Central memory CD8-positive, alpha-beta T cell (primary cell): ENCODE measurements at places on chromosomes 3 and 15.

GRCh38 chr15:70254311-70254869, 156.7 kb upstream of the TLE3 start:
- no peak for DNase-seq

DNA sequence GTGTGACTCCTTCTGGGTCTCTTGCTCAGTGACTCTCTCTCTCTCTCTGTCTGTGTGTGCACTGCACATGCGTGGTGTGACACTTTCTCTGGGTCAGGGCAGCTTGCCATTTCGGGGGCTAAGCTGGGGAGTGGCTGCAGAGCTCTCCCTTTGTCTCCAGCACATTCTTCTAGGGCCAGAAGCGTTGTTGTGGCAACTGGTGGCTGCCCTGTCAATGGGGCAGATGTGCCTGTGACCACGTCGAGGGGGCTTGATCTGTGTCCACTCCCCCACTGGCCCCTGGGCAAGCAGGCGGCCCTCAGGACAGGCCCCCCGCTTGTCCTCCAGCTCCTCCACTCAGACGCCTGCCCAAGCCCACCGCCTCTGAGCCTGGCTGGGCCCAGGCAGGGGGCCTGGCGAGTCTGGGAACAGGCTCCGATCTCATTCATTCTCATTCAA, 67.8 kb downstream of the WNT7A start:
- DNase-seq, result no peak

DNA sequence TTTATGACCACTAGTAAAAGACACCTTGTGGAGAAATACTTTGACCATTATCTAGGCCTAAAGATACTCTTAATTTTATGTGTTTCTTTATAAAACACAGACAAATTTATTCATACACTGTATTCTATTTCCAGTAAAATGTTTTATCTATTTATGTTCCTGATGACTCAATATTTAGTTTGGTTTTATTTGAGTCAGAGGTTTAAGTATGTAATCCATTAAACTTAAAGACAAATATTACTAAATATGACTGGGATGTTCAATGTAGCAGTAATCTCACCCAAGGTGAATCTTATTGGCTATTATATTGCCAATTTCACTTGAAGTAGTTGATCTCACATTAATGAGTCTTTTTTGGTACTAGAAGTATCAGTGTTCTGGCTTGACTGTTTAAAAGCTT, 799.7 kb downstream of the CADM2 start:
- DNase-seq, result no peak

GRCh38 chr3:45978006-45978761, 17.4 kb downstream of the FYCO1 start:
- DNase-seq, result no peak

DNA sequence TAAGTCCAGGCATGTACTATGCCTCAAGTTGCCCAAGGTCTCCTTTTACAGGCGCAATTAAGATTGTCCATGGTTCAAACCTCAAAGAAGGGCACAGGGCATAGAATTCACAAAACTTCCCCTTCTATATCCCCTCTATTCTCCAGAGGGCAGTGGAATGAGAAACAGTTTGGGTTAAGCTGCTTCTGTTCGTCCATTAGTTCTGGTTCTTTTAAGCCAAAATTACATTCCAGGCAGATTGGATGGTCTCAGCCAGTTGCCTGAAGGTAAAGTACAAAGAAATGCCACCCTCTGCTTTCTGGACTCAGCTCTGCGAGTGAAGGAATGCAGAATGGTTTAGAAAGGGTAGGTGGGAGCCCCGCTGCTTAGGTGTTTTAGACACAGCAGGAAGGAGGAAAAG, 200.7 kb downstream of the GREM1 start:
- no peak for DNase-seq

- no peak for DNase-seq
Measured at GRCh38 chr15:42331235-42331634, 28.1 kb upstream of the CAPN3 start.

DNA sequence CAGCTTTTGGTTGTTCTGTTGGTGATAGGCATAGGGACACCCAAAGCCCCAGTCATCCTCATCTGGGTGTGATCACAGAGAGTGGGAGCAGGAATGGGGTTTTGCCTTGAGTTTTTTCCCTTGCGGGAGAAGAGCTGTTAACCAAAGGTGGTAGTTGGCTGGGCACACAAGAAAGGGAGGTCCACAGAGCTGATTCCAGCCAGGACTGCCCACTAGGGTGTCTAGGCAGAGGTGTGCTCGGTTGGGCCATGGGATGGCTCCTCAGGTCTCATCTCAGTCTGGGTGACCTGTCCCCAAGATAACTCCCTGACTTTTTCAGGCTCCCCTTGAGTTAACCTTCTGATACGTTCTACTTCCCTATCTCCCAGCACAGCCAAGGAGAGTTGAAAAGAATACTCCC, 134.8 kb downstream of the PDE8A start:
- no peak for DNase-seq

GRCh38 chr3:41137686-41138111, 61.6 kb upstream of the CTNNB1 start:
- DNase-seq, result no peak

- DNase-seq, result no peak
Measured at GRCh38 chr3:156818890-156819289, 7.3 kb upstream of the LEKR1 start.

DNA sequence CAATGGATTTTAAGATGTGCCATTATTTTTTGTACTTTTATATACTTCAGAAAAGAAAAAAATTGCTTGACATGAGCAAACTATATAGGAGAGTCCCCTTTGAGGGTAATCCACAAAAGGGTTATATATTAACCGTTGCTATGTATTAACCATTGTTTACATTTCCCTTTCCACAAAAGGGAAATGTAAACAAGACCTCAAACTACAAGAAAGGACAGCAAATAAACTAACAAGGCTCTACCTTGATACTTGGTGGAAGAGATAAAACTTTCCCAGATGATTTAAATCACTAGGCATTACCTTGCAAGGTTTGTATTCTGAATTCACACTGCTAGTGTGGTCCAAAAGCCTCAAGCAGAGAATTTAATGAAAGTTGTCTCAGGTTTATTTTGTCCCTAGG, 616.3 kb upstream of the BCHE start:
- DNase-seq, result no peak

GRCh38 chr3:196321162-196321561, 3.1 kb upstream of the DYNLT2B start:
- no peak for DNase-seq

DNA sequence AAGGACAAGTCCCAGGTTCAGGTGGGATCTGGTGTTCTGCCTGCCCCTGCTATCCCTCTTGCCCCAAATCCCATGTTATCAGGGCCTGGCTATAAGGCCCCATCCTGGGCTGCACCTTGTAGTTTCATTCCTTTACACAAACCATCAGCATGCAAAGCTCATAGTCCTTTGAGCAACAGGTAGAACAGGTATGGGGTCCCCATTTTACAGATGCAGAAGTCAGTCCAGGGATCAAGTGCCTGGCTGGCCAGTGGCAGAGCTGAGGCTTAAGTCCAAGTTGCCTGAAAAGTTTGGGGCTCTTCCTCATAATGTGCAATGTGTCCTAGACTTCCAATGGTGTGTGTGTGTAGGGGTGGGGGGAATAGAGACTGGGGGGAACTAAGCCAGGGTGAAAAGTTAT, 11.9 kb downstream of the RBPMS2 start:
- DNase-seq, result no peak

DNA sequence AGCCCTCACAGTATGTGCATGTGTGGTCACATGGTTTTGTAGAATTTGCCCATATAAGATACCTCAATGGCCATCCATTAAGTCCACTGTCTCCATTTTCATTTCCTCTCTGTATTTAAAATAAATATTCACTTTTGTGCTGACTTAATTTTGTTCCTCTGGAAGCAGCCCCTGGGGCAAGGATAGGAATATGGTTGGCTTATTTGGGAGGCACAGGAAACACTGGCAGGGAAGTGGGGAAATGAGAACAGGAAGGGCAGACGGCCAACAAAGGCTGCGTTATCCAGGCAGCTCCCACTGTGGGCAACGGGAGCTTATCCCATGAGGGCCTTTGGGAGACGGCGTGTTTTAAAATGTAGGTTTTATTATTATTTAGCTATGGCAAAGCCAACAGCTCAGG, 148.6 kb downstream of the SHQ1 start:
- DNase-seq, result no peak

- DNase-seq, result no peak
Measured at GRCh38 chr3:45864760-45865519, 21.4 kb upstream of the CCR9 start.

- no peak for DNase-seq
Measured at GRCh38 chr15:49927189-49927861, 191.7 kb downstream of the ATP8B4 start.

GRCh38 chr3:197471221-197472010, 84.4 kb downstream of the BDH1 start:
- no peak for DNase-seq

GRCh38 chr15:100559330-100559729, 30.6 kb upstream of the CERS3 start:
- no peak for DNase-seq

- DNase-seq, result no peak
Measured at GRCh38 chr3:153614563-153614962, 452.5 kb downstream of the RAP2B start.

GRCh38 chr3:24476871-24477656, 17.6 kb downstream of the THRB start:
- no peak for DNase-seq

- no peak for DNase-seq
Measured at GRCh38 chr15:43526261-43526930, 9.0 kb downstream of the MAP1A start.

GRCh38 chr3:10351013-10351735, 30.3 kb upstream of the SEC13 start:
- DNase-seq, result no peak

DNA sequence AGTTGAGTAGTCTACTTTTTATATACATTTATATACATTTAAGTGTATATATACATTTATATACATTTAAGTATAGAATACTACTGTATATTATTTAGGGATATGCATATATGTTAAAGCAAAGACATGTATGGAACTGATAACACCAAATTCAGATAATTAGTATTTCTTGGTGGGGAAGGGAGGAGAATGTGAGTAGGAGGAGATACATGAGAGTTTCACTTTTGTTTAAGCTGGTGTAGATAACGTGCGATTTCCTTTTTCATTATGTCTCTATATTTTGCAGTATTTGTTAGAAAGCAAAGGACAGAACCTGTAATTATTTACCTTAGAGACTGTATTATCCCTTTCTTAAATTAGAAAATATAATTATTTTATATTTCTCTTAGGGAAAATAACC, 16.6 kb upstream of the NIT2 start:
- no peak for DNase-seq

DNA sequence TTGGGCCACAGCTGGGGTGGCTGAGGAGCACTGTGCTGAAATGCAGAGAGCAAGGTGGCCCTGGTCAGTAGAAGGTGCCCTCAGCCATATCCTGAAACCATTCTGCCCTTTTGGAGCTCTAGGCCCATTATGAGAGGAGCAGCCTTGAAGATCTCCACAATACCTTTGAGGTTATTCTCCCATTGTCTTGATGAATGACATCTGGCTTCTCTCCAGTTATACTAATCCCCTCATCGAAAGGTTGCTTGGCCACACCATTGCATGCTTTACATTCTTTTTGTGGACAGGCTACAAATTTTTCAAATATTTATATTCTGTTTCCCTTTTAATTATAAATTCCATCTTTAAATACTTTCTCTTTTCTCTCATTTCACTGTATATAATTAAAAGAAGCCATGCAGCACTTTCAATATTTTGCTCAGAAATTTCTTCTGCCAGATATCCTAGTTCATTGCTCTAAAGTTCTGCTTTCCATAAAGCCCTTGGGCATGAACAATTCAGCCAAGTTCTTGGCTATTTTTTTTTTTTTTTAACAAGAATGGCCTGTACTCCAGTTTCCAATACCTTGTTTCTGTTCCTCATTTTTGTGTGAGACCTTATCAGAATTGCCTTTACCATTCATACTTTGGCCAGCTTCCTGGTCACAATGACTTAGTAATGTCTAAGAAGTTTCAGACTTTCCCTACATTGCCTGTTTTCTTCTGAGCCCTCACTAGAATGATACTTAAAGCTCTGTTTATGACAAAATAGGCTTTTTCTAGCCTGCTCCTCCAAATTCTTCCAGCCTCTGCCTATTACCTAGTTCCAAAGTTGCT, 138.9 kb upstream of the SGO1 start:
- no peak for DNase-seq

- DNase-seq, result no peak
Measured at GRCh38 chr3:124859025-124859424, 28.1 kb downstream of the ITGB5 start.

- DNase-seq, result no peak
Measured at GRCh38 chr3:148006508-148006907, 597.3 kb downstream of the ZIC1 start.

- no peak for DNase-seq
Measured at GRCh38 chr3:110881069-110881468, 190.5 kb upstream of the NECTIN3 start.

- DNase-seq, result no peak
Measured at GRCh38 chr3:73848173-73848906, 223.6 kb upstream of the PDZRN3 start.

- no peak for DNase-seq
Measured at GRCh38 chr15:39054128-39054732, 489.6 kb upstream of the RASGRP1 start.

DNA sequence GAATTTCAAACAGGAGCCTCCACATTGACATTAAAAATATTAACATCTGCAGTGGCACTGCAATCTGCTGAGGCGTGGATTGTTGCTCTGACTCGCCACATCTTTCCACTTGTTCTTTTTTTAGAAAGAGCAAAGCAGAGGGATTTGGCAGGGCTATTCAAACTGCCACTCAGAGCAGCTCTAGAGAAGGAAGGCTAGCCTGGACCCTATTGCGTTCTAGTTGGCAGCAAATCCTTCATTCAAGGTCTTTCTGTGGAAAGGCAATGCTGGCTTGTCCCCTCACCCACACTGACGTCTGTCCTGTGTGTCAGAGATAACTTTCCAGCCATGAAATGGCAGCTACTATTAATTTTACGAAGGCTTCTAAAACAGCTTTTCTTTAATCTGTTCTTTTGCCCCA, 483.2 kb upstream of the SGO1 start:
- DNase-seq, result no peak

DNA sequence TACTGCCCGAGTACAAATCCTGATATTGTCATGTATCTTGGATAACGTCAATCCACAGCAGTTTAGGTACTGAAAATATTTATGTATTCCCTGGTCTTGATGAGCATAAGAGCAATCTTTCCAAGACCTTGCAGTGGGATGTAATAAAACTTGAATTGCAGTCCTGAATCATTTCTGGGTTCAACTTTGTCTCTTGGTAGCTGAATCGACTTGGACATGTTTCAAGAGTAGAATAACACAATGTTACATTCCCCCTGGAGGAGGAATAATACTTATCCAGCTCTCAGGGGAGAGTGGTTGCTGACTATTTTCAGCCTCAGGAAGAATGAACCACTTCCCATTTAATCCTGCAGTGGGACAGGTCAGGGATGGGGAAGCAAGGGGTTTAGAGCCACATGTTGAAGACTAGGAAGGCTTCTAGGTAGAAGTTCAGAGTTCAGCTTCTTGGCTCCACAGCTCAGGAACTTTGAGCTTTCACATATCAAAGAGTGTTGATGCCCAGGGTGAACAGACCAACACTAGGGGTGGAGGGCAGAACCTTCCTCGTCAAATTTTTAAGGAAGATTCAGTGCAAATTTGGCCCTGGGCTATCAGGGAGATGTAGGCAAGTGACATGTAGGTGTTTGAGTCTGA, 43.4 kb upstream of the GPD1L start:
- DNase-seq, result no peak
